ENCODE measurements at places on chromosomes 2 and 18. TPM values are rescaled to one million over a fixed set of nuclear protein-coding genes. Genes with fewer than 3 reads are reported as not detected.

DNA sequence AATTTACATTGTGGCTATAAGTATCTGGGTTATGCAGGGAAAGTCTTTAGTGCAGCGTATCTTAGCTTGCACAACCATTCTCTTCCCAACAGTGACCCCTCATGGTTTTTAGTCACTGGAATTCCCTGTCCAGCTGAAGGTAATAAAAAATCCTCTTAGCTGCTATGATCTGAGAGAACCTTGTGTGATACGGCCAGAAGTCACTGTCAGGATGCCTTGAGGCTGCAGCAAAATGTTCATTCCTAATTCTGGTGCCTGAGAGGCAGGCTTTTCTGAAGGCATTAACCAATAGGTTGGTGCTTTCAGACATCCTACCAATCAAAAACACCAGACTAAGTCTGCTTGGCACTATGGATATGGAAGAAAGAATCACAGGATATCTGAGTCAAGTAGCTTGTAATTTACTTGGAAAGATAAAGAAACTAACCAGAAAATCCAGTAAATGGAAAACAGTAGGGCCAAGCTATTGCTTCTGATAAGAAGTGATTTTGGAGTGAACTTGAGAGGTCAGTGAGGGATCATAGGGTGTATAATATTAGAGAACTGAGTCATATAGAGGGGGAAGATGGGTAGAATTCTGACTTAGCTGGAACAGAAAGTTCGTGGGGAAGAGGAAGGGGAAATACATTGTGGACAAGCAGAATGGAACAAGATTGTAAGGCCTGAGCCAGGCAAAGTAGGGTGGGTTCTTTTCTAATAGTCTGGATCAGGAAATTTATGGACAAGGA is 89.0 kb upstream of the SLC14A2 start:
- DNase-seq: no peak

Gene CRYGD
- polyA plus RNA-seq: 23.9 TPM

Gene KCNG2
- polyA plus RNA-seq: 0.13 TPM

Gene C2orf15
- 6.4 TPM for polyA plus RNA-seq

GRCh38 chr2:113275556-113276215 is 3.0 kb downstream of the PAX8 start:
- DNase-seq: peak; percentile 15

DNA sequence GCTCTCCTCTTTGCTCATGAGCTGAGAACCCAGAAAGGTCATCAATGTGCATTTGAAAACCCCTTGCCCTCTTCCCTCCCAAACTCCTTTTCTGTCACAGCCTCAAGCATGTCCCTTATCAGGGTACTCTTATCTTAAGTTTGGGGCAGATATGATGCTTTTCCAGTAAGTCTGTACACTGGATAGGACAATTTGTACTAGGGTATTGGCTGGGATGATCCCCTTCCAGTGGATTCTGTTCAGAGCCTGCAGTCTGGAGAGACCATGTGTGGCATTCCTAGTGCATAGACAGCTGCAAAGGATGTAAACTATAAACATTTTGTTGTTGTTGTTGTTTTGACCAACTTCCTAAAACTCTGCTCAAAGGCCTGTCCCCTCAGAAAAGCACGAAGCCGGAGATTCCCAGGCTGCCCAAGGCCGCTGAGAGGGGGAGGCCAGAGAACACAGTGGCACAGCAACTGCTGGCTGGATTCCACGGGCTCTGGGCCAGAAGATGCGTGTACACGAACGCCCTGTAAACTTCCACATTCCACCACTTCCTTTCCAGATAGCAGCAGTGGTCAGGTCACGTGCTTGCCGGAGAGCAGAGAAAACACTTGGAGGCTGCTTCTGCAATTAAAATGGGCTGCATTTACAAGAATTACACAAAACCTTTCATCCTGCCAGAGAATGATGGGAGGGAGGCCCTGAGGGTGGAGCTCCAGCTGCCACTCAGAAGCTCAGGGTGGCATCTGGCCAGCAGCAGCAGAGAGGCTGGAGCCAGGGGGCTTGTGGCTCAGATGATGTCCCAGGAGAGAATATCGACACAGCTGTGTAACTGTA is 42.1 kb downstream of the BMP10 start:
- DNase-seq: peak; percentile 30

DNA sequence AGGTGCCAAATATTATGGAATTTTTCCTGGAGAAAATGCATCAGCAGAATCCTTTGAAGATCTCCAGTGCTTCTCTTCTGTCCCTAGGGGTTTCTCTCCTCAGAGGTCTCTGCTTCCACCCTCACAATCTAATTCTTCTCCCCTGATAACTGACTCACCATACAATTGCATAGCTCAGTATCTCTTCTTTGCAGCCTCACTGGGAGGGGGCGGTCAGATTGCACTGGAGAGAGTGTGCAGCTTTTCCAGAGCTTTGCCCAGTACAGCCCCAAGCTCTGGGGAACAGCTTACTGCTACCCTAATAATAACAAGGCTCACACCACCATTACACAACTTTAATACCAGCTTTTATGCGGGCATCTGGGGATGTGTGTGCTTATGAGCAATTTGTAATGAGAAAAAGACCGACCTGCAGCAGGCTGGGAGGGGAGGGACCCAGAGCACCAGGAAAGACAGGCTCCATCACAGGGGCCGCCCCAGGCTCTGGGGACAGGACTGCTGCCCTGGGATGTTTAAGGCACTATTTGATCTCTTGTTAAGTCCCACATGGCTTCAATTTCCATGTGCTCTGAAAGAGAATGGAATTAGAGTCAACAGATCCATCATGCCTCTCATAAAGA is 276.6 kb upstream of the SIX2 start:
- DNase-seq: no peak

DNA sequence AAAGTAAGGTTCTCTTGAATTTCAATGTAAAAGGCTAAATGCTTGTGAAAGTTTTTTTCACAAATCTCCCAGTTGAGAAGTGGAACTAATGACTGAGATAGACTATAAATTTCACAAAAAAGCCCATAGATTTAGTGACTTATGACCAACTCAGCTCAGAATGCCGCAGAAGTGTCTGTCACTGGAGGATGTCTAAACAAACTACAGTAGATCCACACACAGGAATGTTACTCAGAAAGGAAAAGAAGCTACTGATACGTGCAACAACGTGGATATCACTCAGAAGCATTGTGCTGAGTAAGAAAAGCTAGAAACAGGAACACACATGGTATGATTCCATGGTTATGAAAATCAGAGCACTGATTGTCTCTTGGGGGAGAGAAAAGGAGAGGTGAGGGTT is 151.9 kb downstream of the DOCK10 start:
- no peak for DNase-seq

GRCh38 chr2:207226243-207226642 is 60.5 kb upstream of the KLF7 start:
- no peak for DNase-seq

DNA sequence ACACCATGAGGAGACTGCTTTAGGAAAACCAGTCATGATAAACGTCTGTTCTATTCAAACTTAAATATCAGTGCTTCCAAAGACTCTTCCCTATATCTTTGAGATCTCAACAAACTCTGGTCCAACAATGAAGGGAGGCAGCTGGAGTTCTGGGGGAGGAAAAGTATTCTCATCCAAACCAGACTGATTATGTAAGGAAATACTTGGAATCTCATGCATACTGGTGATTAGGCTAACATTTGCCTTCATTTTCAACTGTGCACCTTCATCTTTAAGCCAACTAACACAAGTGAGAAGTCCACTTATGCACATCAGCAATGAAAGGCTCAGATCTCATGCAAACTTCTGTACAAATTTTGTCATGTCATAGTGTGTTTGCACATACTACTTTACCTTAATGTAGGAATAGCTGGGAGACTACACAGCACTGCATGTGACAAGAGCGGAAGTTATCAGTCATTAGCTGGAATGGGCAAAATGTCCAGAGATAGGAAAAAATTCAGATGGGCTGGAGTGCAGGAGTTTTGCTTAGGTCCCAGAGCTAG is 67.5 kb upstream of the STK17B start:
- no peak for DNase-seq

DNA sequence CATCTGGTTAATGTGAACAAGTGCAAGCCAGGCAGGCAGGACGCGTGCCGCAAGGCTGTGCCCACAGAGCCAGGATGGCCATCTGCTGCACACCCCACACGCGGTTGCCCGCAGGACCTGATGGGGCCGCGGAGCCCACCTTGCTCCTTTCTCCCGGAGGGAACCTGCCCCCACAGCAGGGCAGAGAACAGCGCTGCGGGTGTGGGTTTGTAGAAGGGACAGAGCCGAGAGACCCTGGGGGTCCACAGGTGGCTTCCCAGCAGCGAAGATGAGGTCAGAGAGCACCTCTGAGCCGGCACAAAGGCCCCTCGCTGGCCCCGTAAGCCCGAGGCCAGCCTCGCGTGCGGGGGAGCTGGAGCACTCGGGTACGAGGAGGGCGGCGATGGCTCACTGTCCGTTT is 460.8 kb upstream of the SALL3 start:
- DNase-seq: no peak

GRCh38 chr2:72579591-72580180 is 246.1 kb downstream of the EXOC6B start:
- DNase-seq: peak; percentile 76

GRCh38 chr2:135174810-135175093 is 122.7 kb downstream of the RAB3GAP1 start:
- DNase-seq: no peak

Gene POTEJ
- polyA plus RNA-seq: not detected

DNA sequence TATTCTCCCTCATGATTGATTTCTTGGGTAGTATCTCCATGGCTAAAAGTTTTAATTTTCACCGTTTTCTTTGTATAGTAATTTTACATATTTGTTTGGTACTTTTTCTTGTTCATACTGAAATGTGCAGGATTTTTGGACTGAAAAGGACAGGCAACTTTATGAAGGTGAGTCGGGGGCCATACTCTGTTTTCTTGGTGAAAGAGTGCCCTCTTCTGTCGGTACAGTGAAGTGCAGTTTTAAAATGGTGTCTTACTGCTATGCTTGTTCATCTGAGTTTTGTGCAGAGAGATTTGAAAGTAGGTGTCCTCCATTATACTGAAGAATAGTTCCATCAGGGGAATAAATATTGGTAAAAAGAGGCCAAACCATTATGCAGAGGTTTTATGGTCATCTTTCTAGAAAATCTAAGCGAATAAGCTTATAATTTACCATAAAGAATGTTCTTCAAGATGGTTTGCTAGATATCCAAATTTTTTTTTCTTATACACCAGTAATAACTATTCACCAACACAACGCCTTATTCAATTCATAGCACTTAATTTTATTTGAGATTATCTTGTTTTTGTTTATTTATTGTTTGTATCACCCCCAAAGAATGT is 8.7 kb upstream of the SERPINB13 start:
- peak; percentile 61 for DNase-seq

Gene SOX11
- 33.2 TPM for polyA plus RNA-seq

GRCh38 chr2:241088376-241088775 is 13.7 kb downstream of the MTERF4 start:
- DNase-seq: no peak

- no peak for DNase-seq
Measured at GRCh38 chr2:145404690-145405089, 884.8 kb upstream of the ZEB2 start.

Gene COLEC11
- polyA plus RNA-seq: 1.8 TPM

DNA sequence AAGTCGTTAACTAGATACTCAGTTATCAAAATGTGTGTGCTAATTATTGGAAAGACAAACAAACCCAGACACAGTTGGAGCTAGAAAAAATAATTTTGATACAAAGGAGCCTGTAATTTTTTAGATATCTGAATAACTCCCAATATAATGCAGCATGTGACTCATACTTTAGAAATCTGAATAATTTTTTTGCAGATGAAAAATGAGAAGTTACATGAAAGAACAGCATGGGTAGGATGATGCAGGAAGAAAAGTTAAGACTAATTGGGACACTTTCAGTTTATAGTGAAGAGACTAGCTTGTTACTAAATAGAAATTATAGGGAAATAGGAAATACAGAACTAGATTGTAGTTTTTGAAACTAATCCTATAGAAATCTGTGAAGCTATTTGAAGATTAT is 945.8 kb downstream of the CBLN2 start:
- DNase-seq: no peak

Gene CCDC85A
- 0.17 TPM for polyA plus RNA-seq

Gene TRPM8
- 0.11 TPM for polyA plus RNA-seq

Gene SERPINB11
- polyA plus RNA-seq: not detected

DNA sequence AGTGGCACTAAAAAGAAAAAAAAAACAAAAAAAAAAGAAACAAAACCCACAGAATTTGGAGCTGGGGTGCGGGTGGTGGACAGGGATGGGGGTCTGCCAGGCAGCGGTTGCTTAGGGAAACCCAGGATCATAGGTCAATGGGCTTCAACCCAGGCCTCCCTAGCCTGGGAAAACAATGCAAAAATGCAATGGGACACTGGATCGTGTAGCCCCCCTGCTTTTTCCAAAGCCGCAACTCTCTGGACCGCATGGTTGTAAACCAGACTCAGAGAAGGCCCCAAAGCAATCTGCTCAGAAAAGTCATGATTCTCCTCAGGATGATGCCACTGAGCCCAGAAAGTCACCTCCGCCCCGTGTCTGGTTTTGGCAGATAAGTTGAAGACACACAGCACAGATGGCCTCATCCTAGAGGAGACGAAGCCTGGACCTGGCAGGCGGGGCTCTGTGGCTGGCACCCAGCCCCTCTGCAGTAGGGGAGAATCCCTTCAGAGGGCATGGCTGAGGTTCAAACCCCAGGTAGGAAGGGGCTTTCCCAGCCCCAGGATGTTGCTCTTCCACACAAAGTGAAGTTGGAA is 5.1 kb downstream of the DLX2 start:
- DNase-seq: peak; percentile 8

Gene AMER3
- polyA plus RNA-seq: not detected

Gene DNAJC5G
- not detected for polyA plus RNA-seq

Gene DES
- polyA plus RNA-seq: 1.0 TPM

DNA sequence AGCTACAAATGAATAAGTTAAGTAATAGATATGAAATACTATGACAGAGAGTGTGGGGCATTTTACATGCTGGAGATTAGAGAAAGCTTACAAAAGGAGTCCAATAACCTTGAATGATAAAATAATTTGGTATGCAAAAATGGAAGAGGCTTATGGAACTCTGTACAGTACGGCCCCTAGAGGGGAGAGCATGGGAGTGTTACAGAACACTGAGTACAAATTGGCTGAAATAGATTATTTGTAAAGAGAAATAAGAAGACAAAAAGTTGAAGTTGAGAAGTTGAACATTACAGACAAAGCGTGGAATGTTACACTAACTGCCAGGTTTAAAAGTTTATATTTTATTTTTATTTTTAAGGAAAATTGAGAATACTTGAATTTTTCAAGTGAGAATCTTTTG is 192.1 kb upstream of the DOK6 start:
- DNase-seq: no peak

DNA sequence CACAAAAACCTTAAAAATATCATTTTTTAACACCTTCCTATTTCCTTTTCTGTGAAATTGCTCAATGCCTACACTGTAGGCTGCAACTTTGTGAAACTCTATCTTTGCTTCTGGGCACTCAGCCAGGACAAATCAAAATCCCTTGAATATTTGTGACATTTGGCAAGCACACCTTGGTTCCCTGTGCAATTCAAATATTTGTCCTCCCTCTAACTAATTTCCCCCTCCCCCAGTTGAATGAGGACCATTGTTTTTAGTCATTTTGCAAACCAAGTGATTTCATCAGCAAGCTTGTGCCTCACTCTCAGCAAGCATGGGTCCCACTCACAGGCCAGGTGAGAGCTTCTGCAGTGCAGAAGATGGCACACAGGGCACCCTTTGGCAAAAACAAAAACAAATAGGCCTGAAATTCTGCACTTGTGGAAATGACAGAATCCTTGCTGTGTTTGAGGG is 541.5 kb downstream of the CNTNAP5 start:
- no peak for DNase-seq

Gene IL1R1
- not detected for polyA plus RNA-seq

Gene PLGLB1
- polyA plus RNA-seq: 1.6 TPM

- DNase-seq: no peak
Measured at GRCh38 chr2:180873219-180873618, 107.2 kb upstream of the UBE2E3 start.

Gene ABCG8
- polyA plus RNA-seq: 0.03 TPM

Data from GM23338 (cell line).